Bronchial epithelial cell (primary cell): ENCODE measurements at places on chromosomes 11 and 22. TPM values are rescaled to one million over a fixed set of nuclear protein-coding genes. Genes with fewer than 3 reads are reported as not detected.
A peak's percentile ranks its signal among the peaks of the same experiment; 100 is the strongest.

The KCNJ5 gene
- total RNA-seq: 13.2 and 15.5 TPM in 2 replicates

The CHRNA10 gene
- total RNA-seq: 0.26 and 0.51 TPM in 2 replicates

The FJX1 gene
- total RNA-seq: 11.8 and 24.7 TPM in 2 replicates

The PDXP gene
- 2.2 and 3.4 TPM in 2 replicates for total RNA-seq

The BIRC3 gene
- total RNA-seq: 1.3 and 1.4 TPM in 2 replicates

The STIP1 gene
- total RNA-seq: 102 and 103 TPM in 2 replicates

DNA sequence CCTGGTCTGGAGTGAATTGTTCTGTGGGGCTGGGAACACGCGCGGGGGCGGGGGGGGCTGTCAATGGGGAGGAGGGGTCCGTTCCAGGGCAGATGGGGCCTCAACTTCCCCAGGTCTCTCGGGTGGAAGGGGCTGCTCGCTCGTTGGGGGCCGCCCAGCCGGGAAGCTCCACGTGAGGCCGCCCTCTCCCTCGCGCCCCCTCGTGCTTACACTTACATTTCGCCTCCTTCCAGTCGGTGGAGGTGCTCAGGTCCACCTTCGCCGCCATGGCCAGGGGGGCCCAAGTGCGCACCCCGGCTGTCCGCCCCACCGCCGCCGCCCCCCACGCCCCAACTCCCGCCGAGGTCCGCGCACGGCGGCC is 452 bp downstream of the MACROD1 start:
- DNase-seq: no peak

- DNase-seq: no peak
Measured at GRCh38 chr22:26430600-26430999, 1.5 kb downstream of the ASPHD2 start.

GRCh38 chr11:4546878-4547277 is 1.9 kb downstream of the OR52M1 start:
- DNase-seq: no peak

GRCh38 chr11:112649856-112650255 is 311.4 kb upstream of the NCAM1 start:
- no peak for DNase-seq

DNA sequence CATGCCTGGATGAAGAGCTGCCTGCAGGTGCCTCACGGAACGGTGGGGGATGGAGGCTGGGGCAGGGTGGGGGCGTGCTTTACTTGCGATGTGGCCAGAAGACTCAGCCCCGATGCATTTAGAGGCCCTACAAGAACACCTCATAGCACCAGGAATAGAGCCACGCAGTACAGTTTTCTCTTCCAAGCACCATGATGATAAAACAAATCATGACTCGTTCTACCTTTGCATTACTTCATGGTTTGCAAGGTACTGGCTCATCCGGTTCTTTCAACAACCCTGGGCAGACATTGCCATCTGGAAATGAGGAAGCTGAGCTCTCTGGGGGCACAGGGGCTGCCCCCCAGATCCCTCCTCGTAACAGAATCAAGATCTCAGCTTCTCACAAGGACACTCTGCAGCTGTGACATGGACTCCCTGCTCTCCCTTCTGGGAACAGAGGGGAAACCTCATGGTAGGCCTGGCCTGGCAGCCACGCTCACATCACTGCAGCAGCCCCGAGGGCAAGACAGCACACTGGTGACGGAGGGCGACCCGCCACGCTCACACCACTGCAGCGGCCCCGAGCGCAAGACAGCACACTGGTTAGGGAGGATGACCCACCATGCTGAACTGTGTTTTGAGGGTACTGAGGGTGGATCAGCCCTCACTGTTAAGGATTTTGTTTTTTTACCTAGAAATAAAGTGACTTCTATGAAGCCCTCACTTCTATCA is 46.9 kb downstream of the PHF21B start:
- DNase-seq: peak; percentile 32
